Mucosa of descending colon (tissue), 3 donors: ENCODE measurements at places on chromosomes 16 and 17. TPM values are rescaled to one million over a fixed set of nuclear protein-coding genes. Genes with fewer than 3 reads are reported as not detected.

Gene SMTNL2
- 0.12 TPM for total RNA-seq

Gene CNTD1
- 1.2 TPM for total RNA-seq

Gene PLEKHH3
- 10.4 TPM for total RNA-seq

Gene CRYBA1
- not detected for total RNA-seq

Gene KRT32
- total RNA-seq = not detected

Gene LGALS9C
- 91.5 TPM for total RNA-seq

Gene CCL17
- not detected for total RNA-seq

- DNase-seq = no peak
Measured at GRCh38 chr16:86979984-86980553, 337.1 kb downstream of the C16orf95 start.

DNA sequence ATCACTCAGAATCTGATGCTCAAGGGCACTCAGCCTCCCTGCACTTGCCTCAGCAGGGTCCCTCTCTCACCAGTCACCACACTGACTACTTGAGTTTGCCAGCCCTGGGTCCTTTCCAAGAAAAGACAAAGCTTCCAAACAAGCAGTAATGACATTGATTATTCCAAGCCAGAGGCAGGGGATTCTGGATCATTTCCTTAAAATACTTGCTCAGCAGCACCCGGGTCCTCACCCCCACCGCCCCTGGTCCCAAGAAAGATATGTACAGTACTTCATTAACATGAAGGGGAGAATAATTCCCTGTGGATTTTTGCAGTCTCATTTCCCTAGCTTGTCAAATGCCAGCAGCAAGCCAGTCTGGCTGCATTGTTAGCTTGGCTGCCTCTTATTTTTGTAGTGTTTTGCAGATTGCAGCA, 83.2 kb upstream of the GNAO1 start:
- DNase-seq = no peak

- no peak for DNase-seq
Measured at GRCh38 chr16:77548766-77549165, 113.9 kb upstream of the ADAMTS18 start.

DNA sequence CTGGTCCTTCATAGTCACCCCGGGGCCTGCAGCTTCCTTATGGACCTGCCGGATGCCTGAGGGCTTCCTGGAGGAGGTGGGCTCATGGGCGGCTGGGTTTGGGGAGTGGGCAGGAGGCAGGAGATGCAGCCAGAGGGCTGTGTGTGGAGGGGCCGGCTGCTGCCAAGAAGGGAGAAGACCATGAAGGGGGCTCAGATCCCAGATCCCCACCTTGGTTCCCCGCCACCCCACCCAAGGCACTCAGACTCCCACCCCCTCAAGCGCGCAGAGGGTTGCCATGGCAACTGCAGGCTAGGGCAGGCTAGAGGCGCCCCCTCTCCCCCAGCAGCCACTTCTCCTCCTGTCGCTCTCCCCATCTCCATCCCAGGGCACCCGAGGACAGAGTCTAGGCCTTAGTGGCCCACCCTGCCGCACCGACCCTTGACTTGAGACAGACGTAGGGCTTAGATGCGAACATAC, 104.5 kb downstream of the CRLF3 start:
- peak; percentile 21 for DNase-seq

DNA sequence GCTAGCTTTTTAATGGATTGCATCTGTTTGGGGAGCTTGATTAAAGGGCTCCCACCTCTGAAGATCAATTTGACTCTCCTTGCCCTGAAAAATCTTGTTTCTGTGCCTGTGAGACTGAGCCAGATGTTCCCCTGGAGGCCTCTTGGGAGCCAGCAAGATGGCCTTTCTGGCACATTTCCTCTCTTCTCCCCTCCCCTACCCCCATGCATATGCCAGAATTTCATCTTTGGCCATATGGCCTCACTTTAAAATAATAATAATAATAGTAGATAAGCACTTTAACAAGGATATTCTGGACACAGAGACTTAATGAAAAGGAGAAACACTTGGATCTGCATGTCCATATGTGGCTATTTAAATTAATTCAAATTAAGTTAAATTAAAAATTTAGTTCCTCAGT, 144.1 kb upstream of the CES5A start:
- DNase-seq = no peak

DNA sequence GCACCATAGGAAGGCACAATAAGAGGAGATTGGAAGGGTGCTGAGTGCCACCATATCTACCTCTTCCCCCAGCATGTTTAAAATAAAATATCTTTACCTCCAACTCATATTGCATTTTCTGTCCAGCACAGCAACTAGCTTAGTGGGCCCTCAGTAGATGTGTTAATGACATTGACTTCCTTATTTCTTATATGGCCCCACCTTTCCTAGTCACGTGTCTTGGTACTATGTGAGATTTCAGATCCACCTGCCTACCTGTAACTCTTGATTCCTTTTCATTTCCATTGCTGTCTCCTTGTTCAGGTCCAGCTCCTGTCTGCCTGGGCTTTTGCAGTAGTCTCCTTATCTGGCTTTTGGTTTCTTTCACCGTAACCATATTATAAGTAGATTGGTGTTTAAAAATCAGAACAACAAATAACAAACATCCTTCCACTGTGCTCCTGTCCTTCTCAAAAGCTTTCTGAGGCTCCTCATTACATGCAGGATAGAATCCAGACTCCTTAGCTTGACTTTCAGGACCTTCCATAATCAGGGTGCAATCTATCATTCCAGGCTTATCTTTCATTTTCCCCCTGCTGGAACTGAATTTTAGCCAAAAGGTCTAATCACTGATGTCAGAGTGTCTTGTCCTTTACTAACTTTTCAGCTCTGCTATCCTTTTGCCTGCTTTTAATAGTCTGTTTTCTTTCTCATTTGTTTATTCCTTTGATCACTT, 71.3 kb downstream of the FTO start:
- DNase-seq = no peak

GRCh38 chr17:38404174-38404943, 23.9 kb upstream of the ARHGAP23 start:
- DNase-seq = no peak

- no peak for DNase-seq
Measured at GRCh38 chr16:84847564-84848355, 28.0 kb downstream of the CRISPLD2 start.

- DNase-seq = no peak
Measured at GRCh38 chr16:27739606-27740357, 189.8 kb downstream of the KATNIP start.

- no peak for DNase-seq
Measured at GRCh38 chr16:3046641-3047386, 453 bp downstream of the MMP25 start.

GRCh38 chr17:37100231-37100630, 151.5 kb downstream of the AATF start:
- no peak for DNase-seq

GRCh38 chr17:73614256-73614655, 30.0 kb downstream of the SDK2 start:
- DNase-seq = no peak

DNA sequence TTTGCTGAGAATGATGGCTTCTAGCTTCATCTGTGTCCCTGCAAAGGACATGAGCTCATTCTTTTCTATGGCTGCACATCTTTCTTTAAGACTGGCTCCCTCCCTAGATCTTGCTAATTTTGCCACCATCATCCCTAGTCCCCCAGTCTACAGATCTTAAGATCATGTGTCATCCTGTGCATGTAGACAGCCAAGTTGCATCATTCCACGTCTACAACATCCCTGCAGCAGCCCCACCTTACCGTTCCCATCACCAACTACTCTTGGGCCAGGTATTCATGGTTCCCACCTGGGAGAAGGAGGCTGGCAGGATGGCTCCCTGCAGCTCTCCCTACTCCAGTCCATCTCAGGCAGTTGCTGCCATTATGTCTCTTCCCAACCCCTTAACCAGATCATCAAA, 12.3 kb downstream of the CPPED1 start:
- no peak for DNase-seq

GRCh38 chr16:9706217-9706836, 475.9 kb downstream of the GRIN2A start:
- no peak for DNase-seq
